ENCODE measurements at places on chromosomes 3 and 15.

GRCh38 chr3:49024449-49024848 is 2.5 kb downstream of the NDUFAF3 start:
- no peak for DNase-seq

GRCh38 chr3:176739159-176739558 is 458.1 kb downstream of the TBL1XR1 start:
- DNase-seq = no peak

- peak; percentile 52 for DNase-seq
Observed at GRCh38 chr3:127158614-127159229, 34.2 kb upstream of the PRR23E start.

- no peak for DNase-seq
Observed at GRCh38 chr3:197591816-197592215, 36.0 kb upstream of the BDH1 start.

DNA sequence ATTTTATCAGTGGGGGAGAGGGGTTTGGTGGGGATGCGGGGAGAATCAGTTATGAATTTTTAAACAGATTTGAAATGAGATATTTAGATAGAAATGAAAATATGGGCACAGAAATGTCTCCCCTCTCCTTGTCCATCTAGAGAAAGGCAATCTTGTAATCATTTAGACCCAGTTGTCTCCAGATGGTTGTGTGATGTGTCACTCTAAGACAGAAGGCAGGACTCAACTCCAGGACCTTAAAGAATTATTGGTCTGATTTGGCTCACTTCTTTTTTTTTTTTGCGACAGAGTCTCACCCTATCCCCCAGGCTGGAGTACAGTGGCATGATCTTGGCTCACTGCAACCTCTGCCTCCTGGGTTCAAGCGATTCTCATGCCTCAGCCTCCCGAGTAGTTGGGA is 77.2 kb downstream of the EOMES start:
- DNase-seq = no peak

DNA sequence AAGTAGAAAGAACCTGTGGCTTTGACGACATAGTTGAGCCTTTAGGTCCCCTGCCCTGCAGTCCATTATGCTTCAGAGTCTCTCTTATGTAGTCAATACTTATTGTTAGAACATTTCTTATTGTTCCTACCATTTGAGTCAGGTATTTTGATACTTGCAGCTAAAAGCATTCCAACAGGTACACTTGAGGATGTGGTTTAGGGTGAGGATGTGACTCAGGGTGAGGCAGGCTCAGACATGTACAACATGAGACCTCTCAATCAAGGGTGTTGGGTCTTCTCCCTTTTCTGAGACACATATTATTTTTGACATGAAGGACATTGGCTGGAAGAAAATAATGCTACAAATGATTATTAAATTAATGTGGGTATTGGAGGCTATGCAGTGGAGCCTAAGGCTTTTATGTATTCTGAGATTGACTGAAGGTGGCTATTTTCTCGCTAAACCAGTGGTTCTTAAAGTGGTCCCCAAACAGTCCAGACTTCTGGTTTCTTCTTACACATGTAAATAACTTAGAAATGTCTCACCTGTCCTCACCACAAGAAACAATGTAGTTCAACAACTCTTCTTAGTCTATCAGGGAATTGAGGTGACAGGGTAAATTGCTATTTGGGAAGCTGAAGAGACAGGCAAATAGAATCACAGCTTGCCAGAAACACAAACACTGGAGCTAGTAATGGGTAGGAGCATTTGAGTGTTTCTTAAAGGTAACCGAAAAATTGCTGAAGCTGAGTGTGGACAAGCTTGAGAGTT is 135.5 kb upstream of the ZPLD1 start:
- no peak for DNase-seq

- no peak for DNase-seq
Observed at GRCh38 chr3:183439515-183439914, 11.1 kb upstream of the MCF2L2 start.

GRCh38 chr15:78076231-78077052 is 1.1 kb downstream of the TBC1D2B start:
- DNase-seq = no peak

DNA sequence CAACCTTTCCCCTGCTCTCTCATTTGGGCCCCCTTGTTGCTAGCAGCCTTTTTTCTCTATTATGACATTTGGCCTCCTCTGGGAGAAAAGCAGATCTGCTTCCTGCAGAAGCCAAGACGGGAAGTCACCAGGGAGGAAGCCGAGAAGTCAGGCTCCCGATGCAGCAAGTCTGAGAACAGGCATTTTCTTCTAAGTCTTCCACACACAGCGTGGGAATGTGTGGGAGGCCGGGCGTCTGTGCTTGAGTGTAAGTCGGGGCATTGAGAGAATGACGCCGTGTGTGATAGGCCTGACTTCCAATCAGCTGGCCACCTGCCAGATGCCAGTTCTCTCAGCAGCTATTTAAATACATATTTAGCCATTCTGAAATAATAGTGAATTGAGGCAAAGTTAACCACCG is 75.8 kb upstream of the FAM98B start:
- peak; percentile 70 for DNase-seq

DNA sequence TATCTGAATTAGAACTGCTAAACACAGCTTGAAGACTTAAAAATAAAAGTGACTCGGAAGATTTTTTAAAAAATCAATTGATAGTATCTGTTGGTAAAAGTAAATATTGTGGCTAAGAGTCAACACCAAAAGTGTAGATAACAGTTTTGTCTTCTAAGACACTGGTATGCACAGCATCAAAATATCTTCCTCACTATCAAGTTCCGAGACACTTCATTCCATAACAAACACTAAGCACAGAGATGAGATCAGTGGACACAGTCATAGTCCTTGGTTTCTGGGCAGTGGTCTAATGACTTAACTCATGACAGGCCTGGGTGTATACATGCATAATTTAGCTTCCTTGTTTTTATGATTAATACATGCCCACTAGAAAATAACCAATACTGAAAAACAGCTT is 63.2 kb downstream of the PXYLP1 start:
- no peak for DNase-seq

GRCh38 chr15:70615435-70616310 is 147.7 kb downstream of the UACA start:
- no peak for DNase-seq

DNA sequence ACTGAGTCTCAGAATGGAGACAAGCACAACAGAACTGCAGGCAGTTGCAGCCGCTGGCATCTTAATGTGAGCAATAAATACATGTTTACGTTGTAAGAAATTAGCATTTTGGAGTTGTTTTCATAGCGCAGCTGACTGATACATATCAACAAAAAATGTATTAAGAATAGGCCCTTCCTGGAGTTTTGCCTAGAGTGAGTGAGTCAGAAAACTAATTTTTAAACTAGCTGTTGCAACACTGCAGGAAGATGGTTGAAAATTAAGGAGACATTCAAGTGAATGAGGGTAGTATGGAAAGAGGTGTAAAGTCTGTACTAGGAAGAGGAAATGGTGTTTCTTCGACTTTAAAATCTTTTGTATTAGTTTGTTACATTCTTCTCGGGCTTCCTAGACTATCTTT is 39.6 kb upstream of the TIMP4 start:
- no peak for DNase-seq

GRCh38 chr3:62607287-62608029 is 234.1 kb upstream of the FEZF2 start:
- peak; percentile 88 for DNase-seq

DNA sequence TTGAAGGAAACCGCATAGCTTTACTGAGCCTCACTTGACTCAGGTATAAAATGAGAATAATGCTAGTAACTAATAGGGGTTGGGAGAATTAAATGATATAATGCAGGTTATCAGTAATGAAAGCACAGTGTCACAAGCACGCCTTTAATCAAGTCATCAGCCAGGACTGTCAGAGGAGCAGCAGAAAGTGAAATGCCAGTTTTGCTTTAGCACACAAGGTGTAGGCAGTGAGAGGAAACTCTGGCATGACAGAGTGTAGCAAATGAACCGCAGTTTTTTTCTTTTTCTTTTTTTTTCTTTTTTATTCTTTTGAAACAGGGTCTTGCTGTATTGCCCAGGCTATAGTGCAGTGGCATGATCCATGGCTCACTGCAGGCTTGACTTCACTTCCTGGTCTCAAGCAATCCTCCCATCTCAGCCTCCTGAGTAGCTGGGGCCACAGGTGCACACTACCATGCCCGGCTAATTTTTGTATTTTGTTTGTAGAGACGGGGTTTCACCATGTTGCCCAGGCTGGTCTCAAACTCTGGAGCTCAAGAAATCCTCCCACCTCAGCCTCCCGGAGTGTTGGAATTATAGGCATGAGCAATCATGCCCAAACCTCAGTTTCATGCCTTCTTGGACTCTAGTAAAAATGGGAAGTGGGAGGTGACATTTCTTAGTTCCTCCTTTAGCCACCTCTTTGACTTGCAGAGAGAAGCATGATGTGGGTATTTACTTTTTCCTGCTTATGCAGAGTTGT is 9.7 kb upstream of the SCAANT1 start:
- no peak for DNase-seq

GRCh38 chr3:113721636-113722035 is 24.4 kb downstream of the NAA50 start:
- no peak for DNase-seq
